Activated CD4-positive, alpha-beta T cell treated with anti-CD3 and anti-CD28 coated beads, Interleukin-2, Interleukin-4, amounts not matched to agents 100 ng/mL and 50 ng/mL, durations not matched to agents 16 hours and 8 hours (primary cell): ENCODE measurements at places on chromosomes 12 and 14.
A peak's percentile ranks its signal among the peaks of the same experiment; 100 is the strongest.

DNA sequence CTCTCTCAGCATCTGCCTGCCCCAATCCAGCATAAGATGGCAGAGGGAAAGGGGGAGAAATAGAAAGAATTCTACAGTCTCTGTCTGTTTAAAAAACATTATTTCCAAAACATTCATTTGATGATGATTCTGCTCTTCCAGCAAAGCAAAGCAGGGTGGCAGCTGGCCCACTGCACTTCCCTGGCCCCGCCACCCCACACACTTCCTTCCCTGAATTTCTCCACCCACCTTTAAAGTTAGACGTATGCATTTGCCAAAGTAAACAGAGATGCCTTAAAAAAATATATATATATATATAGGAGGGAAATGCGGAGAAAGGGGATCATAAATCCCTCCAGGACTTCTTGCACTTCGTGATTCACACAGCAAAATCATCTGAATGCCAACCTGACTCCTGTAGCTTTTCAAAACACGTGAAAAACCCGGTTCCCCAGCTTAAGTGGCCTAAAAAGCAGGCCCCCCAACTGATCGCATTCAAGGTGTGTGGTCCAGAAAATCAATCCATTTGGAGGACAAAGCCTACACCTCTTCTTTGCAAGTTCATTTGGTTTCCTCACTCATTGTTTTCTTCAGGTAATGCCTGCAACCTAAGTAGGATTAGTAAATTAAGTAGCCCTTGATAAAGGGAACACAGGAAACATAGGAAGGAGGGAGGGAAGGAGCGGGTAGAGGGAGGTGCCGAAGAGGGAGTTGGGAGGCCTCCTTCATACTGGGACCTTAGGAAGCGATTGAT is 68.8 kb downstream of the LLPH start:
- no peak for DNase-seq

DNA sequence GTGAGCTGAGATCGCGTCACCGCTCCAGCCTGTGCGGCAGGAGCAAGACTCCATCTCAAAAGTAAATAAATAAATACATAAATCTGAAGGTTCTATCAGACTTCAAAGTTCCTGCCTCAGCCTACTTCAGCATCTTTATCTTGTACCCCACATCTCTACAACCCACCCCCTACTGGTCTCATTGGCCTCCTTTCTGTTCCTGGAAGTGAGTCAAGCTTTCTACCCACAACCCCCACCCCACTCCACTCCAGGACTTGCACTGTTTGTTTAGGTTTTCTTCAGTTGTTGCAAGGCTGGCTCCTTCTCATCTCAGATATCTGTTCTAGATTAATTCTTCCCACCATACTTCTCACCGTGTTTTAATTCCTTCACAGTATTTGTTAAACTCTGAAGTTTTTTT is 714 bp upstream of the PSMC6 start:
- DNase-seq: peak; percentile 64

DNA sequence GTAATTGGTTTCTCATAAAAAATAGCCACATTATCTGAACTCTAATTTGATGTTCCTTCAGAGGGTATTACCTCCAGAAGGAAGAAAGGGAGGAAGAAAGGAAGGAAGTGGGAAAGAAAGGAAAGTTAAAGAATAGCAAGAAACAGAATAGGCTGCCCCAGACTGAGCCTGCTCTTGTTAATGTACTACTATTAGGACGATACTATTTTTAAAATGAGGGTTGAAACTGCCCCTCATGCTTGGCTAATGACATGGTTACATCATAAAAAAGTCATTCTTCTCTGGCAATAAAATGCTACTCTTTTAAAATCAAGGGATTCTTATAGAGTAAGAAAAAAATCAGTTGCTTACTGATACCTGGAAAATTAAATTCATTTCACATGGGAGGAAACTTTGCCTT is 253.0 kb downstream of the KTN1 start:
- DNase-seq: no peak

DNA sequence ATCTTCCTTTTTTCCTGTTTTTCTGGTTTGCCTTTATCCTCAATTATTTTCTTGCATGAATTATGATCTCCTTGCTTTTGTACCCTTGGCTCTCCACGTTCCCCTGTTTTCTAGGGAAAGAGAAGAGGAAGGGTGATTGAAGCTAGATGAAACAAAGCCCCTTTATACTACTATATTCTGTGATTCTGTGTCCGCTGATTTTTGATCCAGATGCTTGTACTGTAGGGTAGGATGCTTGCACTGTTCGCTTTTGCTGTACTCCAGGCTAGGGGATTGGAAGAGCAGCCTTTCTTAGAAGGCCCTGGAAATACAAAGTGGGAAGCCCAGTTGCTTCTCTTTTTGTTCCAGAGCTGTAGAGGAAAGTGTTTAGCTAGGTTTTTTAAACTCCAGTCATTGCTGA is 35.1 kb upstream of the KLHDC2 start:
- DNase-seq: no peak

GRCh38 chr12:58588770-58589169 is 331.5 kb downstream of the LRIG3 start:
- no peak for DNase-seq

- no peak for DNase-seq
Measured at GRCh38 chr12:67940780-67941243, 48.4 kb upstream of the IFNG-AS1 start.

DNA sequence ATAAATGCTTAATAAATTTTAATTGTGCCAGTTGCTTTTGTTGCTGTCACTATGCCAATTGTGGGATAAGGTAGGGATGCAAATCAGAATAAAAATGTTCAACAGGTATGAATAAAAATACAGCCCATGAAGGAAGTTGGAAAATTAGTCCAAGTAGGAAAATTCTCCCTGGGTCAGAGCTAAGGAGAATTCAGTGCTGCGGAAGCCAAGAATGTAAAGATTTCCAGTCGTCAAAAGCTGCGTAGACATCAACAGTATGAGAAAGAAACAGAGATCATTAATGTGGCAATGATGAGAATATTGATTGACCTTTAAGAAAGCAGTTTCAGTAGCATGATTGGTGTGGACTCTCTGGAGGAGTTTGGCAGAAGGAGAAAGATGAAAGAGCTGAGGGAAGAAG is 87.9 kb downstream of the PLEKHA5 start:
- no peak for DNase-seq
